Thyroid gland (tissue), 4 donors: ENCODE measurements at places on chromosomes 16 and 17.

GRCh38 chr17:19539841-19540311 lies 6.2 kb downstream of the SLC47A1 start:
- DNase-seq, result peak; percentile 86

DNA sequence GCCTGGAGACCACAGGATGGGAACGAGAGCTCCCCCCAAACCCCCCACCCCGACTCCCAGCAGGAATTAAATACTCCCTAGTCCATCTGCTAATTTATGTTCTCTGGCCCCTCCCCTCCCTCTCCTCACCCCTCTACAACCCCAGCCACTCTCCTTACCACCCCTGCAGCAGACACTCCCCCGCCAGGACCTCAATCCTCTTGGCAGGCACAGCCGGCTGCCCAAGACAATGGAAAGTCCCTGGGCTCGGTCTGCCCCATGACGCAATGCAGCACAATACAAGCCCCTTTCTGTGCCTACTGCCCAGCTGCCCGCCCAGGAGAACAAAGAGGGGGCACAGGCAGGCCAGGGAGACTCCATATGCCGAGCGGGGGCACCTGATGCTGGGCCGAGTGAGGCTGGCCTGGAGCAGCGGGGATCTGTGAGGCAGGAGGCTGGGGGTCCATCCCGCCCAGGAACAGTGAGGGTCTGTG lies 30.3 kb upstream of the CDC42EP4 start:
- DNase-seq, result peak; percentile 88

- DNase-seq, result no peak
These were observed 84.8 kb downstream of the IRF8 start for GRCh38 chr16:85983606-85984230.

- DNase-seq, result peak; percentile 61
These were observed 3.1 kb downstream of the CDC6 start for GRCh38 chr17:40290629-40291280.

DNA sequence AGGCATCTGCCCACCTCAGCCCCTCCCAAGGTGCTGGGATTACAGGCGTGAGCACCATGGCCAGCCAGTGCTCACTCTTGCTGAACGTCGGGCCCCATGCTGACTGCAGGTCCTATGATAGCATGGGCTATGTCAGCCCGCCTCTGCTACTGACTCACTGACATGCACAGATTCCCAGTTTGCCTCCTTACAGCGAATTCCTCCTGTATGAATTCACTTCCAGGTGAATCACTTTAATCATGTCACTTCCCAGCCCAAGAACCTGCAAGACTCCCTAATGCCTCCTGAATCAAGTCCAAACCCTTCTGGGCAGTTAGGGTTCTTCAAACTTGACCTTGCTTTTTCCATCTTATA lies 16.1 kb upstream of the UBTF start:
- DNase-seq, result peak; percentile 22

DNA sequence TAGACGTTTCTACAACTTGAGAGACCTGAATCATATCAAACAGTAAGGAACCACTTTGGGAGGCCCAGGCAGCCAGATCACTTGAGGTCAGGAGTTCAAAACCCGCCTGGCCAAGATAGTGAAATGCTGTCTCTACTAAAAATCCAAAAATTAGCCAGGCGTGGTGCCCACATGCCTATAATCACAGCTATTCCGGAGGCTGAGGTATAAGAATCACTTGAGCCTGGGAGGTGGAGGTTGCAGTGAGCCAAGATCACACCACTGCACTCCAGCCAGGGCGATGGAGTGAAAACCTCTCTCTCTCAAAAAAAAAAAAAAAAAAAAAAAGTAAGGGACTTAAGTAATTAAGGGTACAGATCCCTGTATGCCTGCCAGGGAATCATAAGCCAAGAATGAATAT lies 103.4 kb upstream of the NUDT7 start:
- DNase-seq, result peak; percentile 70

DNA sequence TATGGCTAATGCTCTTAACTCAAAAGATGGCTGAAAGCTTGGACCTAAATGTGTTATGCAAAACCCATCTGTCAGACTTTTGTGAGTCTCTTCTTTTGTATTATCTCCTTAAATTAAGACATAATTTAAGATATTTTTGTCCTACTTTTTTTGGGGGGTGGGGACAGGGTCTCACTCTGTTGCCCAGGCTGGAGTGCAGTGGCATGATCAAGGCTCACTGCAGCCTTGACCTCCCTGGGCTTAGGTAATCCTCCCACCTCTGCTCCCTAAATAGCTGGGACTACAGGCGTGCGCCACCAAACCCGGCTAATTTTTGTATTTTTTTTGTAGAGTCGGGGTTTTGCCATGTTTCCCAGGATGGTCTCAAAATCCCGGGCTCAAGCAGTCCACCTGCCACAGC lies 7.1 kb downstream of the CLTC start:
- no peak for DNase-seq

GRCh38 chr16:59737274-59737673 lies 1003.2 kb upstream of the GOT2 start:
- DNase-seq, result no peak
